ENCODE measurements at places on chromosomes 5 and 9.

- peak; percentile 21 for DNase-seq
Observed at GRCh38 chr9:123003466-123003865, 30.0 kb upstream of the GPR21 start.

DNA sequence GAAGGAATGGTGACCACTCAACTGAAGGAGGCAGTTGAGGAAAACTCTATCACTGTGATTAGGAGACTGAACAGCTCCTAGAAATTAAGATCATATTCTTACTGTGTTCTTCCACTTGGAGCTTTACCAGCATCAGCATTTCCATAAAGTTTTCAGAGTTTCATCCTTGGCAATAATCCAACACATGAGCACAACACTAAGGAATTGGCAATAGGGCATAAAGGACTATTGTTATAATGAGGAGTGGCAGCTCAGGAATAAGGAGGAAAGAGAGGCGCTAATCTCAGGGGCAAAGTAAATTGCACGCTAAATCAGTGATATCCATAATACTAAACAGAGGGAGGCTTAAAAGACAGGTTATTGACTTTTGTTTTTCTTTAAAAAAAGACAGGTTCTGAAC, 338.9 kb downstream of the EFNA5 start:
- DNase-seq = no peak

GRCh38 chr9:6766606-6767005, 8.8 kb downstream of the KDM4C start:
- DNase-seq = no peak

DNA sequence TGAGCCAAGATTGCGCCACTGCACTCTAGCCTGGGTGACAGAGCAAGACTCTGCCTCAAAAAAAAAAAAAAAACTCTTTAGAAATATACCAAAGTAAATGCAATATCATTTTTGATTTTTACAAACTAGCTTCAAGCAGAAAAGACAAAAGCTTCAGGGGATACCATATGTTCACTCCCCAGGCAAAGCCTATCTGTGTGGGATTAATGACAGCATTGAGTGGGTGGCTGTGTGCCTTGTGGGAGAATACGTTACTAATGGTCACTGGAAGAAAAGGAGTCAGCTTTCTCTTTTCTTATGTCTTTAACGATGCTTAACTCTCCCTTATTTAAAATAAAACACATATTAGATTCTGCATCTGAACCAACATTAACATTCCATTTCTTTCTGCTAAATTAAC, 1.9 kb downstream of the PCA3 start:
- DNase-seq = no peak

DNA sequence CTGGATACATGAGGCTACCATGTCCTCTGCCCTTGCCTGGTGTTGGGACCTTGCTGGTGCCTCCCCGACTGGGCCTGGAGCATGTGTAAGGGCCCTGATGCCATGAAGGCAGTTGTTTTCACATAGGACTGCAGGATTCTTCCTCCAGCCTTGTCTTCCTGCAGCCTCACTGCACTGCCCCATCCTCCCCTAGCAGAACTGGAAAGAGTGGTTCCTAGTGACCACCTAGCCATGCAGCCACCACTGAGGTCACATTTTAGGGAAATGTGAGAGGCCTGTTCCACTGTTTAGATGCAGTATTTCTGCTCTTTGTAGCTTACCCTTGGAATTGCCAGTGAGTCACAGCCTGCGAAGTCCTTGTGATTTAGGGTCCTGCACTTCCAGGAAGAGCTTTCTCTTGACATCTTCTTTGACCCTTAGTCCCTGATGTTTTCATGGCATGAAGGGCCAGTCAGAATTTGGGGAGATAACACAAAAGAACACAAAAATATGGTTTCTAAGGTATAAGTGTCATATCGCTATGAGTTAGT, 24.2 kb upstream of the TNFAIP8 start:
- DNase-seq = no peak

GRCh38 chr9:108722396-108722795, 133.4 kb downstream of the ACTL7B start:
- DNase-seq = no peak

DNA sequence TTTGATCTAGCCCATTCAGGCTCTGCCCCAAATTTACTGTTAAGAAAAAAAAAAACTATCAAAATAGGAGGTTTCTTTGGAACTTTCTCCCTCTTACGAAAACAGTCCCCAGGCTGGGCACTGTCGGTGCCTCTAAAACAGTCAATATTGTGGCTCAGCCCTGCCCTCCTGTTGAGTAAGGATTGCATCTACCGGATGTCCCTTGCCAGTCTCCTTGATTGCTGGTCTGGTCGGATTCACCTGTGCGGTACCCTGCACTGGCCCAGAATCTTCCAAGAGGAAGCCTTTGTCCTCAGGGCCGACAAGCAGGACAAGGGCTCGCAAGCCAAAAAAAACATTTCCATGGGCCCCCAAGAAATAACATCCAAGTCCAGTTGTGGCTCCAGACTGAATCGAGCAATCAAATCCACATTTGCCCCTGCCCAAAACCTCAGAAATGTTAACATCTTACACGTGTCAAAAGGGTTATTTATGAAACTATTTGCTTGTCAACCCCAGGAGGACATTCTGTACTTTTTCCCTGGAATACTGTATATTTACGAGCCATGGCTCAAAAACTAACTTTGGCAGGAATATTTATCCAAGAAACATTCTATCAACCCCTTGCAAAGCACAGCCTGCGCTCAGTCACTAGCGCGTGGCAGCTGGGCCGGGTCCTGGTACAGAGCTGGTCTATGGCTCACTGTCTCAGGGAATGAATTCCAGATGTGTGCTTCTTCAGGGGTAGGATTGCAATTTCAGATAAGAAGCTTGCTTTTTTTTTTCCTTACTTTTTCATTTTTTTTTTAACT, 129.2 kb upstream of the ADRA1B start:
- peak; percentile 70 for DNase-seq

GRCh38 chr5:142316051-142316450, 8.8 kb downstream of the SPRY4 start:
- DNase-seq = peak; percentile 43

GRCh38 chr5:6457592-6457991, 8.9 kb downstream of the UBE2QL1 start:
- DNase-seq = no peak

DNA sequence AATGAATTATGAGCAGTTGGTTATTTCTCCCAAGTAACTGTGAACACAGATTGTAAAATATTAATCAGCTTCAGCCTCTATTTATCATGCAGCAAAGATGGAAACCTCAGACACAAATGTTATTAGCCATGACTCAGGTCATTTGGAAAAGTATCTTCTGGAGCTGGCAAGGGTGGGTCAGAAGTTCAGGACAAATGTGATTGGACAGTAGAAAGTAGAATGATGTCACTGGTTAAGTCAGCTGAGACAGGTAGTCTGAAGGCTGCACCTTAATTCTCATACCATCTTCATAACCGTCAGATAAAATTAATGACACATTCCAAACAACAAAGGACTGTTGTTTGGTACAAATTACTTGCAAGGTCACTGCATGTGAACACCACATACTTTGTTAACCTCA, 140.2 kb downstream of the EMB start:
- no peak for DNase-seq

GRCh38 chr9:135930446-135931345, 23.4 kb upstream of the CAMSAP1 start:
- DNase-seq = no peak

- DNase-seq = no peak
Observed at GRCh38 chr5:180198208-180198607, 10.8 kb downstream of the RASGEF1C start.

GRCh38 chr5:142827934-142828576, 57.9 kb downstream of the ARHGAP26 start:
- DNase-seq = no peak

DNA sequence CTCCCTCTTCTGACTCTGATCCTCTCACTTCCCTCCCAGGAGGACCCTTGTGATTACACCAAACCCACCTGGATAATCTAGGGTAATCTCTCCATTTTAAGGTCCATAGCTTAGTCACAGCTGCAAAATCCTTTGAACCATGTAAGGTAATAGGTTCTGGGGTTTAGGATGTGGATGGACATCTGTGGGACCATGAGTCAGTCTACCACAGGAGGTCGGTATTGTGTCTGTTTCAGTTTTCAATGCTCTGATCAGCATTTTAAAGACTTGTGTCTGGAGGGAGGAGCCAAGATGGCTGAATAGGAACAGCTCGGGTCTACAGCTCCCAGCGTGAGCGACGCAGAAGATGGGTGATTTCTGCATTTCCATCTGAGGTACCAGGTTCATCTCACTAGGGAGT, 112.6 kb downstream of the CAVIN4 start:
- DNase-seq = no peak

DNA sequence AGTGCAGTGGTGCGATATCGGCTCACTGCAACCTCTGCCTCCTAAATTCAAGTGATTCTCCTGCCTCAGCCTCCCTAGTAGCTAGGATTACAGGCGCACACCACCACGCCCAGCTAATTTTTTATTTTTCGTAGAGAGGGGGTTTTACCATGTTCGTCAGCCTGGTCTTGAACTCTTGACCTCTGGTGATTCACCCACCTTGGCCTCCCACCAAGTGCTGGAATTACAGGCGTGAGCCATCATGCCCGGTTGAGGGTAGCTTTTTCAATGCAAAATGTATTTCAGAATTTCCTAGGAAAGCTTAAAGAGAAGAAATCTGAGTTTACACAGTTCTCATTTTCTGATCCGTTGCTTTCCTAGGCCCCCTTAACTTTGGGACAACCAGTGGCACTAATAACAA, 15.7 kb downstream of the BDP1 start:
- no peak for DNase-seq

DNA sequence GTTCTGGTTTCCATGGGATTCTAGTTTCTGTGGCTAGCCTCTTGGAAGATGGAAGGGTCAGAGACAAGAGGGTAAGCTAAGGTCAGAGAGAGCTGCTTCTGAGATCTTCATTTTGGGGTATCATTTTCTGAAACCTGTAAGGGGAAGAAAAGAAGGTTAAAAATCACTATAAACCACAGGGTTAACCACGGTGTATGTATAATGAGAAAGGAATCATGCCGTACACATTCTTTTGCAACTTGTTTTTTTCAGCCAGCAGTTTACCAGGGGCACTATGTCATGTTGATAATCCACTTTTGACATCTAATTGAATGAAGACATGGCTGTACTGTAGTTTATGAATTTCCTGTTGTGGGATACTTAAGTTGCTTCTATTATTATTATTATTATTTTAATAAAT, 164.4 kb downstream of the FOCAD start:
- DNase-seq = peak; percentile 21

DNA sequence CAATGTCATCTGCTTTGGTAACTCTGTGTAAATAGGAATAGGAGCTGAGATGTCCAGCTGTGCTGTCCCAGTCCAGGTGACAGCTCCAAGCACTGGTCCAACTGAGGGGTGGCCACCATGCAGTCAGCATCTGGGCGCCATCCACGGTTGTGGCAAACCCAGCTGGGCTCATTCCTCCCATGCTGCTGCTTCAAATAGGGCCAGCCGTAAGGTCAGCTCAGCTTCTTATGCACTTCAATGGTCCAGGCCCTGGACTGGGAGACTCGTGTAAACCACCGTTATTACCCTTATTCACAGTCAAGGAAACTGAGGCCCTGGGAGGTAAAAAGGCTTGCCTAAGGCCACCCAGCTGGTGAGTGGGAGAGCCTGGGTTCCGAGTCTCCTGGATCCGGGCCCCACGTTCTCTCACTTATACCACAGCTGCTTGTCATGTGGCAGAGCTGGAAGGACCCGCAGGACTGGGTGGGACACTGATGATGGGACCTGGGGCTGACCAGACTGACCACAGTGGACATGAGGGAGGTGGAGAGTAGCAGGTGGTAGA, 38.7 kb upstream of the ANGPTL2 start:
- DNase-seq = no peak

GRCh38 chr5:20434786-20435185, 446.8 kb upstream of the CDH18 start:
- no peak for DNase-seq

GRCh38 chr9:124364141-124364540, 51.1 kb downstream of the PSMB7 start:
- DNase-seq = no peak

DNA sequence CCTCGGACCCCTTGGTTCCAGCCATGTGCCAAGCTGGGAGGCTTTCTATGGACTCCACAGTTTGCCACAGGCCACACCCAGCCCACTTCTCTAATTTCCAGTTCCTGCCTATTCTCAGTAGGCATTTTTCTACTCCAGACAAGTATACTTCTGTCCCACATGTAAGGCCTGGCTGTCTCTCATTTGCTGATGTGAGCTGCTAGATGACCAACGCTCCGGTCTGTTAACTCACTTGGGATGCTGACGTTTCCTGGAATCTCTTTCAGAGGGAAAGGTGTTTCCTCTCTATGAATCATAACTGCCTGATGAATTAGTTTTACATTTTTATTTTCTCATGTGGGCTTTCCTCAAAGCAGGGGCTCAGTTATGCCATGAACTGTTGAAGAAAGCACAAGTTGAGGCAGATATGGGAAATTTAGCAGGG, 36.3 kb downstream of the ERGIC1 start:
- DNase-seq = peak; percentile 56

- no peak for DNase-seq
Observed at GRCh38 chr5:34552686-34553085, 103.4 kb upstream of the RAI14 start.

DNA sequence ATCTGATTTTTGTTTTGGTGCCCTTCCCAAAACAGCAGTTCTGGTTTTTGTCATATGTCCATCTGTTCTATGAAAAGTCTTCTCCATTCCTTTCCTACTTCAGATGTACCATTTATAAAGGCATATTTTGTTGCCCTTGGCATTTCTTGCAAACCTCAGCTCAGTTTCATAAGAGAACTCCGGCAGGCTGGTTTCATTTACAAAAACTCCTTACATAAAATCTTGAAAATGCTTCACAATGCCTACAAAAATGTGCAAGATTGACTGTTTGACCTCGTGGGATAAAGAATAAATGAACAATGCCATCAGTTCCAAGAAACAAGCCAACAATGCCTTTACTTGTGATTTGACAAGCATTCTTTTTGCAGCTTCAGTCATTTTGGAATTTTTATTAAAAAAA, 39.1 kb upstream of the CTNNAL1 start:
- peak; percentile 19 for DNase-seq

DNA sequence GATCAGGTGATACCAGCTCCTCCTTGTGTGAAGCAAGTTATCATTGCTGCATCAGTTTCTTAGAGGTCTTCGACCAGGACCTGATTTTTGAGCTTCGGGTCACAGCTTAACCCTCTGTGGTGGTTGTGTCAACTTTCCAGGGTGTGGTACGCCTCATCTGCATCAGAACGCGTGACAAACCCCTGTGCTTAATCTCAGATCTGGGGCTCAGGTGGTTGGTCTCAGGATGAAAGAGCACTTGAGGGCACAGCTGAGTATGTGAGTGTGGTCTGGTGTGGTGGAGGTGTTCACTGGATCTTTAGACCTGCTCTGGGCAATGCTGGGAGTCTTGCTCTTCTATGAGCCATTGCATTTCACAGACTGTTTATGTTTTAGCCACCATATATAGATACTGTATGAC, 64.1 kb downstream of the OSTF1 start:
- DNase-seq = no peak

GRCh38 chr9:27701587-27701986, 128.3 kb upstream of the C9orf72 start:
- DNase-seq = no peak

GRCh38 chr5:873328-873727, 19.3 kb downstream of the BRD9 start:
- DNase-seq = no peak

GRCh38 chr5:102715082-102715807, 39.9 kb upstream of the PAM start:
- peak; percentile 70 for DNase-seq

- no peak for DNase-seq
Observed at GRCh38 chr5:131848662-131849061, 51.8 kb upstream of the FNIP1 start.

GRCh38 chr5:162360373-162360931, 292.9 kb downstream of the GABRG2 start:
- DNase-seq = no peak

- no peak for DNase-seq
Observed at GRCh38 chr9:100377015-100377414, 24.3 kb upstream of the TEX10 start.
